ENCODE measurements at places on chromosomes 2 and 18.

- no peak for DNase-seq
Observed at GRCh38 chr2:68907232-68907919, 36.2 kb upstream of the BMP10 start.

- no peak for DNase-seq
Observed at GRCh38 chr2:230343747-230344146, 16.8 kb downstream of the SP140L start.

GRCh38 chr18:76102156-76102555, 392.9 kb downstream of the ZNF516 start:
- no peak for DNase-seq

GRCh38 chr2:209383212-209383611, 40.6 kb upstream of the MAP2 start:
- peak; percentile 29 for DNase-seq

DNA sequence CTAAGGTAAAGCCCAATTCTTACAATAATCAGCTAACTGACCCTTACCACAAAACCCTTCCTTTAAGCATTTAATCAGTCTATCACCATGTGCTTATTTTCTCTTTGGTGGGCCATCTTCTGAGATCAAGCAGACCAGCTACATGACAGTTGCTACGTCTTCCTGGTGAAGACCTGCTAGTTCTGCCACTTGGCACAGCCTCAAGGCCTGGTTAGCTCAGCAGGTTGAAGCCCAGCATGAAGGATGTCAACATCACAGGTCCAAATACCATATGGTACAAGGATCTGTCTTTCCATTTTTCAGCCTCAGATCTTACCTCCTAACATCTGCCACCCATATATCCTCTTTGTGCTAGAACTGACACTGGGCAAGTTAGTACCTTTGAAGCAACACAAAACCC, 636.9 kb downstream of the LRP1B start:
- no peak for DNase-seq

DNA sequence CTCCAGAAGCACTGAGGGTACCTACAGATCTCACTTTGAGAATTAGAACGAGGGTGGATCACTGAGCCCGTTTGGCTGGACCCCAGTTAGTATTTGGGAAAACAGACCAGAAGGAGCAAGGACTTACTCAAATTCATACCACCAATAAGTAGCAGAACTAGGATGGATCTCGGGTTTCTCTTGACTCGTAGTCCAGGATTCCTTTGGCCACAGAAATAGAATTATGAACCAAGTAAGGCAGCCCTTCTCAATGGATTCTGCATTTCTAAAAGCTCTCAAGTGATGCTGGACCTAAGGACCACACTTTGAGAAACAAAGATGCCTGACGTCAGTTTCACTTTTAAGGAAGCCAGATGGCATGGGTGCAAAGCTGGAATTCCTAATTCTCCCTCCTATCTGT, 153.0 kb downstream of the KLHL29 start:
- no peak for DNase-seq

DNA sequence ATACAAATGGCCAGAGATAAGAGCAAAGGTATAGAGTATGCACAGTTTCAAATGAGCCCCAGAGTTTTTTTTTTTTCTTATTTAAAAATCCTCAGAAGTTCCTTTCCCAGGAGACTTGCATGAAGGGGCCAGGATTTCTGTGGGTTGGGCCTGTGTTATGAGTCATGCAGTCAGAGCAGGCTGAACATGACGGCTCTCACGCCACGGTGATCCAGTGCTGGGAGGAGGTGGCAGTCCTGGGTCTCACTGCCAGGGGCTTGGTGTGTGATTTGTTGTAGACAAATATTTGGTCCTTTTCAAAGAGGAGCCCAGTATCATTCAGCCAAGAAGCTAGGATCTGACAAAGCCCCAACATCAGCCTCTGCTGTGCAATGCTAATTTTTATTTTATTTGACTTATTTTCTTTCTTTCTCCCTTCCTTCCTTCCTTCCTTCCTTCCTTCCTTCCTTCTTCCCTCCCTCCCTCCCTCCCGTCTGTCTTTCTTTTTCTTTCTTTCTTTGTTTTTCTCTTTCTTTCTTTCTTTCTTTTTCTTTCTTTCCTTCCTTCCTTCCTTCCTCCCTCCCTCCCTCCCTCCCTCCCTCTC, 10.4 kb upstream of the KCNE4 start:
- no peak for DNase-seq

DNA sequence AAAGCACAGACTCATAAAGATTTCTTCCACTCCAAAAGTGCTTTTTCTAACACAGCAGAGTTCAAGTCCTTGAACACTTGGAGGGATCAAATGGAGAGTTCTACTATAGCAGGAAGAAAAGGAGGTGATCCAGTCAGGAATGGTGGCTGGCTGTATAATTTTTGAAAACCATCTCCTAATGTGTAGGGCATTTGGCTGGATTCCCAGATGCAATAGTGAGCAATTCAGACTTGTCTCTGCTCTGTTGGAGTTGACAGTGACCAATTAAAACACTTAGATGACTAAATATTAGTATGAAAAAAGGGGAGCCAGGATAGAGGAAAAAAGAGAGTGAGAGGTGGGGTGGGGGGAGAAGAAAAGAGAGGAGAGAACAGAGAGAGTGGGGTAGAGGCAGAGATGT, 5.3 kb upstream of the G6PC2 start:
- DNase-seq = no peak

DNA sequence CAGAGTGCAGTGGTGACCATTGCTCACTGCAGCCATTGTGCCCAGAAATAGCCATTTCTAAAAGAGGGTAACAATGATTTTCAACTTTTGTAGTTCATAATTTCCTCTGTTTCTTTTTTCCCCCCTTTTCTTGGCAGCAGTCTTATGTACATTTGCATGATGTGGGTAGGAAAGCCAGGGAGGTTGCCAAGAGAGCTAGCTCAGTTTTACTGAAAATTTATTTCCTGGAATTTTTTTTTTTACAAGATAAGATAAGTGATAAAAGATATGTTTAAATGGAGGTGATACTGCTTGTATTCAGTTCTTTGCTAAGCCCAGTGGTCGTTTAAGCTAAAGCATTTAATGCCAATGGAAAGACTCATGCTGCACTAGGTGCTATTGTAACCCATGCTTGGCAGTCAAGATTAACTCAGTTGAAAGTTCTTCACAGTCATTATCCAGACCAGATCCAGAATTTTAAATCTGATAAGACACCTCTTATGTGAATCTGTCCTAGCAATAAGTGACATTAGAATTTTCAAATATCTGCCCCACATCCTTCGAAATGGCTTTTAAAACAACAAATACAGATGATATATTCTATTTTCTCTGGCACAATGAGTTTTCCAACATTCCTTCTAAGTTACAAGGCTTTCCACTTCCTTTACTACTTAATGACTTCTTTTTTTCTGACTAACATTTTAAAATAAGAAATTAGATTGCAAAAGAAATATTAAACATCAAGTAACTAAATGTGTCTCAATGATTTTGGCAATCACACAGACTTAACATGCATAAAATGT, 4.4 kb upstream of the ATP8B1 start:
- no peak for DNase-seq

DNA sequence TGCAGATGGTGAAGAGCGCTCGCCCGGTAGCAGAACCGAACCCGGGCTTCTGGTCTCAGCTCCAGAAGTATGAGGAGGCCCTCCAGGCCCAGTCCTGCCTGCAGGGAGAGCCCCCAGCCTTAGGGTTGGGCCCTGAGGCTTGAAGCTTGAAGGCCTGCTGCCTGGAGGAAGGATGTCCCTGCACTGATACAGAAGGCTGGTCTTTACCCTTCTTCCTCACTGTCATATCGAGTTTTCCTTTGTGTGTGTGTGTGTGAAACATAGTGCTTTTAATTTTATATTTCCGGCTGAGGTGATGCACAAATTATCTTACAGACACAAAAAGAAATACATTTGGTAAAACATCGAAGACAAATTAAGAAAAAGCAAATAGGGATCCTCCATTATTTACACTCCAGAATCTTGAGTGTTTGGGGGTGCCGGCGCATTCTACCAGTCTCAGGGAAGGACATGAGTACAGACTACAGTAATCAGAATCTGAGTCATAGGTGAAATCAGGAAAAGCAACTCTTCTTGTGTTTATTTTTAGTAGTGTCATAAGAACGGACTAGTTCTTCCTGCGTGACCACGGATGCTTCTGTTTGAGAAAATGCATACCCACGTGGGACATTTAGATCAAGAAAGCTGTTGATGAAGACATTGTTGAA, 1.3 kb downstream of the DUSP28 start:
- peak; percentile 66 for DNase-seq

DNA sequence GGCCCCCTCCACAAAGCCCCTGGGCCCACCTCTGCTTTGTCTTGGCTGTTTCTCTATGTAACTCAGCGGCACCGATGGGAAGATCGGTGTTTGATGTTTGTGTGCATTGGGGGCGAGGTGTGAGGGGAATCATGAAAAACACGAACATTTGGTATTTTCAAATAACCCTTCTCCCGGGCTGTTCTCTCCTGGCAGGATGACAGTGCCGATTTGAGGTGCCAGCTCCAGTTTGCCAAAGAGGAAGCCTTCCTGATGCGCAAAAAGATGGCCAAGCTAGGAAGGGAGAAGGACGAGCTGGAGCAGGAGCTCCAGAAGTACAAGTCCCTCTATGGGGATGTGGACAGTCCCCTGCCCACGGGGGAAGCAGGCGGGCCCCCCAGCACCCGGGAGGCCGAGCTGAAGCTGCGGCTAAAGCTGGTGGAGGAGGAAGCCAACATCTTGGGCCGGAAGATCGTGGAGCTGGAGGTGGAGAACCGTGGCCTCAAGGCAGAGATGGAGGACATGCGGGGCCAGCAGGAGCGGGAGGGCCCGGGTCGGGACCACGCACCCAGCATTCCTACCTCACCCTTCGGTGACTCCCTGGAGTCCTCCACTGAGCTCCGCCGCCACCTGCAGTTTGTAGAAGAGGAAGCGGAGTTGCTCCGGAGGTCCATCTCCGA, 78.1 kb downstream of the MTCL1 start:
- no peak for DNase-seq

GRCh38 chr2:27805180-27805579, 33.7 kb downstream of the MRPL33 start:
- no peak for DNase-seq

Measured in NCI-H2029 treated with DMSO at 0.1 percent for 48 hours (cell line).